ENCODE measurements at places on chromosomes 13 and 19.

GRCh38 chr13:80658705-80659104, 317.8 kb upstream of the SPRY2 start:
- DNase-seq: no peak

- DNase-seq: no peak
Observed at GRCh38 chr13:58633226-58633625, 1001.7 kb downstream of the PCDH17 start.

DNA sequence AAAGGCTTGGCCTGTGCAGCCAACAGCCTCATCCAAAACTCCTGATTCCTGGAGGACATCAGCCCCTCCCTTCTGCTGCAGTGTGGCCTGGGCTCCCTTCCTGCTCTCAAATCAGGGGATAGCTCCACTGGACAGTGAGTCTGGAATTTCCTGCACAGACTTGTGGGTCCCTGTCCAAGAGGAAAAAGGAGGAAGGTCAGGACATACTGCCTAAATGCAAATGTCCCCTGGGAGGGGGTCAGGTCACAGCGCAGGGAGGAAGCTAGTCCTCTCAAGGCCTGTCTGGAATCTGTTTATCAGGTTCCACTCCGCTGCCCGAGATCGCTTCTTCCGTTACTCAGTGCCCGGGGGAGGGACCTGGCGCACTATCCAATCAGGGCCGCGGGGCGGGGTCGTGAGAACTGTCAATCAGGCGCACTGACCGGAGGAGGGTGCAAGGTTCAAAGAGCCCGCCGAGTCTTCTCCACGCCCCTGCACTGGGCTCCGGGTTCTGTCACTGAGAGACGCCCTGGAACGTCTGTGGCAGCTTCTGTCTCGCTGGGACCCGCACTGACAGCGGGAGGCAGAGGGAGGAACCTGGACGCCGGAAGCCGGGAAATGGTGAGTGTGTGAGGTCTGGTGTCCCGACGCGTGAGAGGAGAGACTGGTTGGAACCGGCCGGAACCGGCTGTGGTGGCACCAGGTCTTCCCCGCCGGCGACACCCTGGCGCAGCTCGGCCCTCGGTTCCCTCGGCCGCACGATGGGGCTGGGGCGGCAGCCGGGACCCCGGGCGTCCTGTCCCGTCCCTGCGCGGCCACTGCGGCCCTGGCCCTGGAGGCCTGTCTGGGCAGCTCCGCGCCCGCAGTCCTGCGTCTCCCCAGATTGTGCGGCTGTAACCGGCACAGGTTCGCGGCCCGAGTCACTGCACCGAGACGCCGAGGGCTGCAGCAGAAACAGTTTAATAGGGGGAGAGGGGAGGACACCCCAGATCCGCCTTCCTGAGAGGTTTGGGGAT, at the start of gene ZNF441:
Gene ZNF441, plus strand, starts transcription at position 404 of the 995 bp plus-strand sequence. Its CDS starts 194 bp downstream, at position 598.
- peak; percentile 98 for DNase-seq

GRCh38 chr19:4991538-4991937, 22.6 kb downstream of the KDM4B start:
- no peak for DNase-seq

GRCh38 chr13:36362251-36362650, 16.1 kb upstream of the SPART start:
- DNase-seq: no peak

DNA sequence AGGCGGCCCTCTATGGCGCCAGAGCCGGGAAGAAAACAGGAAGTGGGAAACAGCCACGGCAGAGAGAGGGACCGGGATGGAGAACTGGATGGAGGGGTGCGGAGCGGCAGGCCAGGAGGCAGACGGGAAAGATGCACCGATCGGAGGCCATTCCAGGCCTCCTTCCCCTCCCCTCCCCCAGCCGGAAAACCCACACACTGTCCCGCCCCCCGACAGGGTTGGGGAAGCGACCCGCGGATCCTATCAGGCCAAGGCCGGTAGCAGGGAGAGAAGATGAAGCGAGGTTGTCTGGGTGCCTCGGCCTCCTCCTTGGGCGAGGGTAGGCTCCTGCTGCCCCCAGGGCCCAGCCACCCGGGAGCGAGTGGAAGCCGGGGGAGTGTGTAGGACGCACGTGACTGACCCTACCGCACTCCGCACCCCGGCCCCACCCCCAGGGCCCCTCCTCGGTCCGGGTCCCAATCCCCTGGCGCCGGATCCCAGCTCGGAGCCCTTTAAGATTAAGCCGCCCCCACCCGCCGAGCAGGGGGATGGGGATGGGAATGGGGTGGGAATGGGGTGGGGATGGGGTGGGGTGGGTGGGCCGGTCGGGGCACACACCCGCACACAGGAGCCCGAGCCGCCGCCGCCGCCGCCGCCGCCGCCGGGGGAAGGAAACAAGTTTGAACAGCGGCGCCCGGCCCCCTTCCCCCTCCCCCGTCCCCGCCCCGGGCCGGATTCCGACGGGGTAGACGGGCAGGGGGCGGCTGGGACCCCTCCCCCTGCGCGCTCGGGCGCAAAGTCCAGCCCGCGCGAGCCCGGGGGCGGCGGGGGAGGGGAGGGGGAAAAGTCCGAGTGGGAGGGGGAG, 1.5 kb downstream of the ERF start:
- peak; percentile 65 for DNase-seq

DNA sequence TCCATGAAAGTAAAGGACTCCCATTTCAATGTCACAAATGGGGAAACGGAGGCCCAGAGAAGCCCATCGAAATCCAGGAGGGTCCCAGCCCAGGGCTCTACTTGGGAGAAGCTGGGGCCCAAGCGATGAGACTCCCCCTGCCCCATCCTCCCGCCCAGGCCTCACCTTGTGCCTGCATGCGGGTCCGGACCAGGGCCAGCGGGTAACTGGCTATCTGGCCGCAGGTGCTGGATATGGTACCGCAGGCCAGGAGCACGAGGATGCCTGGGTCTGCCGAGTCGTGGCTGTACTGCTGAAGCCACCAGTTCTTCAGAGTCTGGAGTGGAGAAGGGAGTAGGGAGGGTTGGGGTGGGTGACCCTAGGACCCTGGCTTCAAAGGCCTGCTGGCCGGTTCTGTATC, 10.4 kb upstream of the SLC25A41 start:
- no peak for DNase-seq

DNA sequence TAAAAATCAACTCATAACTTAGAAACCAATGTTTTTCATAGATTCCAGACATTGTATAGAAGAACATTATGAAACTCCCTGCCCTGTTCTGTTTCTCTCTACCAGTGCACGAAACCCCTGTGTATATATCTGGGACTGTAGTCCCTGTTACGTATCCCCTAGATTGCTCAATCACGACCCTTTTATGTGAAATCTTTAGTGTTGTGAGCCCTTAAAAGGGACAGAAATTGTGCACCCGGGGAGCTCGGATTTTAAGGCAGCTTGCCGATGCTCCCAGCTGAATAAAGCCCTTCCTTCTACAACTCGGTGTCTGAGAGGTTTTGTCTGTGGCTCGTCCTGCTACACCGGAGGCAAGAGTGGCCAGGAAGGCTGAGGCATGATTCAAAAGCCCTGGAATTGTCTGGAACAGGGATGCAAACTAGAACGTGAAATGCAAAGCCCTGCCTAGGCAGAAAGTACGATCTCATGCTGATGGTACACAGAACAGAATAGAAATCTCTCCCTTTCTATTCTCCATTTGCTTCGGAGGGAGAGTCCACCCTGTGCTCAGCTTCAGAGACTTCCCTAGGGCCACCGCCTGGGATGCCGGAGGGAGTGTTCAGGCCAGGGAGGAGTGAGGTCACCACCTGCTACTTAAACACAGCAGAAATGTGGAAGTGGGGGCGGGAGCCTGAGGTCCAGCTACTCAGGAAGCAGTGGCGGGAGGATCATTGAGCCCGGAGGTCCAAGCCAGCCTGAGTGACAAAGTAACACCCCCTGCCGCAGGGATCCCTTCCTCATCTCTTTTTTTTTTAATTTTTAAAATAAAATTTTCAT, 758 bp upstream of the ZNF888 start:
- DNase-seq: no peak

DNA sequence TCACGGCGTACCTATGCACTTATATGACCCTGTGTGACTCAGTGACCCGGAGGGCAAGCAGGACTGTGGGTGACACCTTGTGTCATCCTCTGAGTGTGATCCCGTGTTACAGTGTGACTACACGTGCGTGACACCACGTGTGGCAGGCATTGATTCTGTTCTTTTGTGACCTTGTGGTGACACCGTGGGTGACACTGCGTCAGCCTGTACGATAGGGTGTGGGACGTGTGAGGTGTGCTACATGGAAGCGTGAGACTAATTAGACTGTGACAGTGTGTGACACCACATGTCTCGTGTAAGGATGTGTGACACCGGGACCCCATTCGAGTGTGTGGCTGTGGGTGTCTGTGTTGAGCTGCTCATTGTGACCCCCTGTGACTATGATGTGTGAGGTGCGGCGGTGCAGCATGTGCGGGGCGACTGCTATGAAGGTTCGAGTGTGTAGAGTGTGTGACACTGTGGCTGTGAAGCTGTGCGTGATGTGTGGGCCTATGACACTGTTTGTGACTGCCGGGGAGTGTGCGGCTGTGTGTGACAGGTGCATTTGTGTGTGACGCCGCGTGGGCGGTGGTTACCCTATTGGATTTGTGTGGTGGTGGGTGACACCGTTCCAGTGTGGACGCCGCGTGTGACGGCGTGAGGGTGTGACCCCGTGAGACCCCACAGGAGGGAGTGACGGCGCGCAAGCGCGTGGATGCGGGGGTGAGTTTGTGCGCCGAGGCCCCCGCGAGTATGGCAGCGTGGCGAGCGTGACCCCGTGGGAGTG, 399 bp upstream of the SPTBN4 start:
- no peak for DNase-seq

GRCh38 chr19:38298821-38299680, 5.0 kb upstream of the C19orf33 start:
- DNase-seq: no peak

DNA sequence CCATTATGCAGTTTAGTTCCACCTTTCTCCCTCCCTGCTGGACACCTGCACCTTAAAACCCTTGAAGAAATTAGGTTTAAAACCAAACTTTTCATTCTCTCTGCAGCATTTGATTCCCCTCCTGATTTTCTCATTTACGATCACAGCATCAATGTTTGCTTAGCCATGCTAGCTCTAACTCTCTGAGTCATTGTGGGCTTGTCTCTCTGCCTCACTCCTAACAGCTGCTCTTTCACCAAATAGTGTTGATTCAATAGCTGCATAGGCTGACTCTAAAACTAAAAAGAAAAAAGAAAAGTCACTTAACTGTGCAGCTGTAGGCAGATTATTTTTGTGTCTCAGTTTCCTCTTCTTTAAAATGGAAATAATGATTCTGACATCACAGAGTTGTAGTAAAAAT, 1124.9 kb downstream of the DIAPH3 start:
- no peak for DNase-seq

DNA sequence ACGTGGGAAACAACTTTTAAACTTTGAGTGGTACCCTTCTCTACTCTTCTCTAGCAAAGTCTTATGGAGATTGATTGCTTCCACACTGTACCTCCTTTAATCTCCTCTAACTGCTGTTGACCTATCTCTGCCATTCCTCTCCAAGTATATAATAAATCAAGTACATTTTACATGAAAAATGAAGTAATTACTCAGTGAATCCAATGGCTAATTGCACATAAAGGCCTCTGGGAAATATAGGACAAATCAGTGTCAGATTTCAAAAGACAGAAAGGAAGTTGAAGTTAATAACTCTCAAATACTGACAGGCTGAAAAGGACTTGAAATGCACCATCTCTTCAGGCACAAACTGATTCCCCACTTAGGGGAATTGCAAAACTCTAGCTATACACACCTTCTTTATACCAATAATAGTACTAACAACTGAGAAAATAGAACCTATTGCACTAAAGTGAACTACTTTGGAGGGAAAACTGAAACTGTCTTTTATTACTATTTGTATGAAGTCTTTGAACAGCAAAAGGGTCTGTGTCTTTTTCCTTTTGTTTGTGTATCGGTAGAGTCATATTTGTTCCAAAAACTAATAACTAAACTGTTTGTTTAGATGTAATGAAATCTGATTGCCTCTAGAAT, 701.1 kb downstream of the PCDH9 start:
- DNase-seq: no peak

GRCh38 chr19:15463861-15464371, 428 bp downstream of the RASAL3 start:
- no peak for DNase-seq

GRCh38 chr19:9995999-9996398, 14.3 kb downstream of the COL5A3 start:
- DNase-seq: no peak

DNA sequence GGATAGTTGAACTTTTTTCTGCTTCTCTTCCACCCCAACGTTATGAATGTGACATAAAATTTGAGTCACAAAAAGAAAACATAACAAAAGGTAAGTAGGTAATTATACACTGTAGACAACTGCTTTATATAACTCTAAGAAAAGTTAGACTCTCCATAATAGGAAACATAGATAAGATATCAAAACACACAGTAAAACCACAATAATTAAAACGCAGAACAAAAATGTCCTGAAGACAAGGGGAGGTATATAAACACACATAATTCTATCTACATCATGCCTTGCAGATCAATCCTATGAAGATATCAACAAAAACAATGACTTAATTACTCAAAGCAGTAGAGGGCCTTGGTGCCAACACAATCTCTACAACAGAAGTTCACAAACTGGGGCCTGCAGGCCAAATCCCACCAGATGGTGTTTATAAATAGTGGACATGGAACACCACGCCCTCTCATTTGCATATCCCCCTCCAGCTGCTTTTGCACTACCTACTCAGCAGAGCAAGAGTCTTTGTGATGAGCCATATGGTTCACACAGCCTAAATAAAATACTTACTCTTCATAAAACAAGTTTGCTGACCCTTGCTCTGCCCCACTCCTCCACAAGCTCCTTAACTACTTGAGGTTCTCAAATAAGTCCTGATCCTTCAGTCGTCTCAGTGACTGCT, 254.7 kb downstream of the KLF12 start:
- no peak for DNase-seq

DNA sequence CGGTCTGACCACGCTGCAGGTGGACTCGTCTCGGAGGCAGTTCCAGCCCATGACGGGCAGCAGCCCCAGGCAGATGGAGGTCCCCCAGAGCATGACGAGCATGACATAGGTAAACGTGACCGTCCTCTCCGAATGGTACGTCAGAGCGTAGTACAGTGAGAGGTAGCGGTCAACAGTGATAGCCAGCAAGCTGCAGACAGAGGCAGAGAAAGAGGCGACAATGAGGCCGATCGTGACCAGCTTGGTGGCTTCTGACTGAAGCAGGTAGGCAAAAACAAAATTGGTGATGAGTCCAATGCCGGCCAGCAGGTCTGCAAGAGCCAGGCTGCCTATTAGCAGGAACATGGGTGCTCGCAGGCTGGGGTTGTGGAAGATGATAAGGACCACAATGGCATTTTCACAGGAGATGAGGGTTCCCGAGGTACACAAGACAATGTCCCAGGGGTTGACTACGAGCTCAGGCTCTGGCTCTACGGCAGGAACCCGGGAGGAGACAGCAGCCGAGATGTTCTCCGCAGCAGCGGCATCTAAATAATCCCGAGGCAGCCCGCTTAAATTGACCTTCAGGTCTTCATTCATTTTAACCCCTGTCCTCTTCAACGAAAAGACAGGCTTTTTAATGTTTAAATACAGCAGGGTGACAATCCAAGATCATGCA, 1.2 kb downstream of the GPR12 start:
- DNase-seq: no peak

- DNase-seq: no peak
Observed at GRCh38 chr13:82010780-82011179, 1669.9 kb upstream of the SPRY2 start.

- no peak for DNase-seq
Observed at GRCh38 chr13:42803563-42804204, 22.3 kb downstream of the FAM216B start.

GRCh38 chr19:2856457-2857050, 10.6 kb upstream of the ZNF556 start:
- no peak for DNase-seq

GRCh38 chr13:32645854-32646253, 59.6 kb downstream of the PDS5B start:
- no peak for DNase-seq

GRCh38 chr19:8069096-8069973, 16.8 kb downstream of the CCL25 start:
- DNase-seq: peak; percentile 36
